DND-41 (cell line): ENCODE measurements at places on chromosomes 6 and 20.
A peak's percentile ranks its signal among the peaks of the same experiment; 100 is the strongest.

DNA sequence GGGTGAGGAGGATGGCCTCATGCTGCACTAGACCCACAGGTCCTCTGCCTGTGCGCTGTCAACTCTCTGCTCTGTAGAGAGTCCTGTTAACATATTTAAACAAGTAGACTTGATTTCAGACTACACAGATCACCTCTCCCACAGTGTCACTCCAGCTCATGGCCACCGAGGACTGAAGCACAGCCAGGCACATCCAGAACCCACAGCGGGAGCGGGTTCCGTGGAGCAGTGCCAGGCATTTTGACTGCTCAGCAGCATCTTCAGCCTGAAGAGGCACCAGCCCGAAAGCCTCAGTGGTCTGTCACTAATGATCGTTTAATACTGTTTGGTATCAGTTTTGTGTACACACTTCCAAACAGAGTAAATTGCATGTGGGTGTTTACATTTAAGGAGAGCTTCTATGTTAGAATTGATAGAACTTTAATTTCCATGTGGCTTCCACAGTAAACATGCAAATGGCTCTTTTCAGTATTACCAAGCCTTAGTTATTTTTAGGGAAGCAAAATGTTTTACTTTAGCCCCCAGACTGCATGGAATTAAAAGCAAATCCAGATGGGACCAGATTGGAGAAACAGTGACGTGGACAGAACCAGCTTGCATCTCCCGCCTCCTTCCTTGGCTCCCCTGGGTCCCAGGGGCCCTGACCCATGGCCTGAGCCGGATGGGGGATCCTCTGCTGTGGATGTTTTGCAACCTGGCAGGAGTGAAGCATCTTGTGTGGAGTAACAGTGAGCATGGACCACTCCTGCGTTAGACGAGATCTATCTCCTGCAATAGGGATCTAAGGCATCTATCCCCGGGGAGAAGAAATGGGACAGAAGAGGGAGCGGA lies 196.7 kb upstream of the CDH4 start:
- no peak for DNase-seq

GRCh38 chr6:152063170-152063921 lies 255.9 kb downstream of the ESR1 start:
- no peak for DNase-seq

DNA sequence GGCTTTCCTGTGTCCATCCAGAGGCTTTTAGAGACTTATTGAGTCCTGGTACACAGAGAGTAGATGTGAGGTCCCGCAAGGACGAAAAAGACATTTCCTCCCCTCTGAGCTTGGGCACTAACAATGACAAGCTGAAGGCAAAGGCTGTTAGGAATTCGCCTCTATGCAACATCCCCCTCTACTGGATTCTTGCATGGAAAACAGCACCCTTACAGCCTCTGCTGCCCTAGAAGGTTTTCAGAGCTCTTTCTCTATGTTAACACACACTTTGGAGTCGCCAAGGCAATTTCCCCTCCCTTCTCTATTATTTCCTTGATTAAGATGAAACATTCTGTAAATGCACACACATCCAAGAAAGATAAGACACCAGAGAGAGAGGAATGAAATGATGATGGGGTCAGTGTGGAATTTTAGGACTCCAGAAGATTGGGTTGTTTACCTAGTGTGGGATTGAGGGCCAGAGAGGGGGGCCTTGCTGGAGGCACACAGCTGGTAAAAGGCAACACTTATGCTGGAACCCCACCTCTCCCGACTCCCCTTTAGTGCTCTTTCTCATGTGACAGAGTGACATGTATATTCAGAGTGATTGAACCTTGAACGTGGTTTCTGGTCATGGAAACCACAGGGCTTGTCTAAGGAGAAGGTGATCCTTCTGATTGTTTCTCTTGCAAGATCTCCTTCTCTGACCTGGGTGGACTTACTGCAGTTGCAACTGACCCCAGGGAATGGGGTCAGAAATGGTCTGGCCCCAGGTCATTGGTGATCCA lies 300.7 kb downstream of the CLIC5 start:
- DNase-seq = peak; percentile 71

DNA sequence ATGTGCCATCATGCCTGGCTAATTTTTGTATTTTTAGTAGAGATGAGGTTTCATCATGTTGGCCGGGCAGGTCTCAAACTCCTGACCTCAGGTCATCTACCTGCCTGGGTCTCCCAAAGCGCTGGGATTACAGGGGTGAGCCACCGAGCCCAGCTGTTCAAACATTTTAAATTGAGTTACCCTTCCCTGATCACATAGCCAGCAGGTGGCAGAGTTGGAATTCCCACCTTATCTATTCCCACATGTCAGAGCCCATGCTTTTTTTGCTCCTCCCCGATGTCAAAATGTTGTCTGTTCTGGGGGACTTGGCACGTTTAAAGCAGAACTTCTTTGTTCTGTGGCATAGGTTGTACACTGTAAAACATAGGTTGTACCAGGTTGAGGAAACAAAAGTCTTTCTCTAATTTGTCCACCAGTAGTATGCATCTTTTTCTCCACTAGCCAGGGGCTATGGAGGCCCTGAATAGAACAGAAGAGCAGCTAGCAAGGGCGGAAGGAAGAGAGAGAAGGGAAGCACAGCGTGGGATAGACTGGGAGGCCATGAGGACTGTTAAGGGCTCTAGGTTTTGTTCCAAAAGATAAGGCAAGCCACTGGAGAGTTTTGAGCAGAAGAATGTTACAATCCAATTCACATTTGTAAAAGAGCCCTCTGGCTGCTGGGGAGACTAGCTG lies 7.3 kb upstream of the LBP start:
- DNase-seq = no peak

- no peak for DNase-seq
These were observed 46.3 kb downstream of the BTBD9 start for GRCh38 chr6:38593409-38593808.

DNA sequence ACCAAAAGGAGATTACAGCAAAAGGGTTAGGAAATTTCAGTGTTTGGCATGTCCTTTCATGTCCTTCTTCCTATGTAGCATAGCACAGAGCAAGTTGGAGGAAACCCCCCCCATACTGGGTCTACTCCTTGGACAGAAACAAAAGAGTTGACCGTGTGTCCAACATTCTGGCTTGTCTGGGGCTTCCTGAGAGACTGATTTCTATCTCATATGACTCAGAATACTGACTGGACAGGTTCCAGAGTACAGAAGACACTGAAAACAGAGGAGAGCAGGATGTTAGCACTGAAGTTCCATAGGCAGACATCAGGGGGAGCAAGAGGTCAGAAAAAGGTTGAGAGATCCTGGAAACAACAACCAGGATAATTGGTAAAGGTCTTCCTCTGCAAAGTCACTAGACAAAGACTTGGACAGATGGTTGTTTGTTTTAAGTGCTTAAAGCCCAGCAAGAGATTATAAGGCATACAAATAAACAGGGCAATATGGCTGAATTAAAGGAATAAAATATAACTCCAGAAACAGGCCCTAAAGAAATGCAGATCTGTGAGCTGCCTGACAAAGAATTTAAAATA lies 48.4 kb downstream of the USP49 start:
- DNase-seq = peak; percentile 73

DNA sequence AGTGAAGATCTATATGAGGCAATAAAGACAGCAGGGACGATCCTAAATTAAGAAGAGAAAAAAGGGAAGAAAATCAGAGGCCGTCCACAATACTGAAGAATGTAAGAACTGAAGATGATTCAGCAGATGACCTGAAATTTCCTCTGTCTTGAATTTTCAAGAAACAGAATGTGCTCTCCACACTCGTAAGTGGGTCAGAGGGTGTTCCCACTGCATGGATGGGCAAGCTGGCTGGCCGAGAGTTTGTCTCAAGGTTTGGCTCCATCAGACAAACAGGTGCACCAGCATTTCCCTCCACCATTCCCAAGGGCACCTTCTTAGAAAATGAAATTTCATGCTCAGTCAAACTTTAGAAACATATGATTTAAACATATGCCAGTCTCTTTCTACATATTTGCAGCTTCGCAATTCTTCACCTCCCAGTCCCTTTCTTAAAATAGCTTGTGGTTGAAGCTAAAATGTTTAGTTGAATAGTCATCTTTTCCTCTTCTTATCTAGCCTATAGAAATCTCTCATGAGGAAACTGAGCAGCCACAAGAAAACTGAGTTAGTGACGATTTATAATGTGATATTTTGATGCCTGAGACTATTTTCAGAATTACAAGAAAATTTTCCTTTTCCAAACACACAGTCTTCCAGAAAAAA lies 576.4 kb downstream of the PRKN start:
- DNase-seq = no peak

DNA sequence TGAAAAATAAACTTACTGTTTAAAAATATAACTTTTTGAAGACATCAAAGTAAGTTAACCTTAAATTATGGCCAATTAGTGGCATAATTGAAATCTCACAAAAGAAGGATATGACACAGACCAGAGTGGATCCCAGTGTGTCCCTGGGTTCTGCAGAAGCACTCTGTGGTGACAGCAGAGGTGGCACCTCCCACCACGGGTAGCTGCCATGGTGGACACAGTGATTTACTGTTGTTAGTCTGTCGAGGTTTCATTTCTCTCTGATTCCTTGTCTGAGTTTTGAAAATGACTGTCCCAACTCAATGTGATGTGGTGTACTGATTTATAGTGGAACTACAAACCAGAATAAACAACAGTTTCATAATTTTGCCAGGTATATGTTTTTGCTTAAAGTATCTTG lies 76.5 kb downstream of the TULP4 start:
- no peak for DNase-seq

GRCh38 chr20:59613861-59614260 lies 9.5 kb downstream of the PHACTR3 start:
- DNase-seq = no peak

GRCh38 chr6:19723545-19723944 lies 113.6 kb upstream of the ID4 start:
- no peak for DNase-seq

GRCh38 chr6:220721-221475 lies 71.4 kb upstream of the DUSP22 start:
- no peak for DNase-seq

DNA sequence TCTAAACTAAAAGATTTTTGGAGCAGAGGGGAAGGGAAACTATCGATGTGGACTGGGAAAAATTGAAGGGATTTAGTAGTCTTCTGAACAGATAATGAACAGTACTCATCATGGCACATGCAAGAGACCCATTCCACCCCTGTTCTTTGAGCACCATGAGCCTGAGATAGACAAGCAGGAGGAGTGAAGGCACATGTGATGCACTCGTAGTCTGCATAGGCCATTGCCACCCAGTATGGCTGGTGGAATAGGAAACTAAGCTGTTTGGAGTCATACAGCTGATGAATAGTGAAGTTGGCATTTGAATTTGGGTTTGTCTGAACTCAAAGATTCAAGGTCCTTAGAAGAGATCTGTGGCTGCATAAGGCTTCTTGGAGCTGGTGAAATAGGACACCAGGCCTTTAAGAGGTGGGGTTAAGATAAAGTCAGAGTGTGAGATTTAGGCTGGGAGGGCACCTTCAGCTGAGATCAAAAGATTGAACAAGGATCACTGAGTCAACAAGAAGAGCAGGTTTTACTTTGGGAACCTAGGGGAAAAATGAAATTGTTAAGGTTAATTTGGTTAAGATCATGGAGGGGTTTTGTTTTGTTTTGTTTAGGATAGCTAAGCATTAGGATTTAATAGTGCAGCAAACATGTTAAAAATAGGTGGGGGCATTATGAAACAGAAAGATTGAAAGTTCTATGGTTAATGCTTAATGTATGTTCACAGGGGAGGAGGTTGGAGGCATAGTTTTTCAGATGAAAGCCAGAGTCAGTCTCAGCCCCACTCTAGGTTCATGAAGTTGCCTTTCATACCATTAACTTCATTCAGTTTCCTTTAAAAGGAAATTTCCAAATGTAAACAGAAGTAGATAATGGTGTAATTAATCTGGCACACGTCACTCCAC lies 148.8 kb downstream of the ARID1B start:
- DNase-seq = no peak

DNA sequence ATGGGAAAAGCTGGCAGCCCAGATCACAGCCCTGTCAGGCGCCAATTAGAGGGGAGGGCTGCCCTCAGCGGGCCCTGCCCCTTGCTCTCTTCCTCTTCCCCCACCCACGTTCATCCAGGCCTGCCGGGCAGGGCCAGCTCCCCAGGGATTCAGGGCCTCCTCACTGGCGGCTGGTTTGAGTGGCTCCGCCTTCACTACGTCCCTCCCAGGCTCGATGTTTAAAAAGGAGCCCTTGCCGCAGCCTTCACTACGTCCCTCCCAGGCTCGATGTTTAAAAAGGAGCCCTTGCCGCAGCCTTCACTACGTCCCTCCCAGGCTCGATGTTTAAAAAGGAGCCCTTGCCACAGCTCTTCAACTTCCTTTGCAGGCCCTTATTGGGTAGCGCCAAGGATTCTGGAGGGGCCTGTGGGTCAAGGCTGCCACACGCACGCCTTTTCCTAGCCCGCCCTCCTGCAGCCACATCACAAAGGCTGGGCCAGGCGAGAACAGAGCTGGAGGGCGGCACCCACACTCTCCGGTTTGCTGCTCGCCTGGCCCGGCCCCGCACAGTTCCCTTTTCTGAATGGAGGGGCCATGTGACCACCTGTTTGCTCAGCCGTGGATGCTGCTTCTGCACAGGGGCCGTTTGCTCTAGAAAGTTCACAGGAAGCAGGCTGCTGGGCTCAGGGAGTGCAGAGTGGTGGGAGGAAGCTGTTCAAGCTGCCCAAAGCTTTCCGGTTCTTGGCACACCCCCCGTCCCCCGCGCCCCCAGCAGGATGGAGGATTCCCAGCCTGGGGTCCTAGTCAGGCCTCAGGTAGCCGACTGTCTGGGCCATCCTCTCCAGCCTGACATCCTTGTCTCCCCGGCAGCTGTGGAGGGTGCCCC lies 1.6 kb downstream of the SLC17A9 start:
- DNase-seq = peak; percentile 92

GRCh38 chr20:12051206-12052163 lies 133.8 kb downstream of the BTBD3 start:
- DNase-seq = no peak

- no peak for DNase-seq
These were observed 152.4 kb upstream of the COL21A1 start for GRCh38 chr6:56399672-56400263.

- no peak for DNase-seq
These were observed 3.2 kb downstream of the NFYA start for GRCh38 chr6:41075651-41076626.

DNA sequence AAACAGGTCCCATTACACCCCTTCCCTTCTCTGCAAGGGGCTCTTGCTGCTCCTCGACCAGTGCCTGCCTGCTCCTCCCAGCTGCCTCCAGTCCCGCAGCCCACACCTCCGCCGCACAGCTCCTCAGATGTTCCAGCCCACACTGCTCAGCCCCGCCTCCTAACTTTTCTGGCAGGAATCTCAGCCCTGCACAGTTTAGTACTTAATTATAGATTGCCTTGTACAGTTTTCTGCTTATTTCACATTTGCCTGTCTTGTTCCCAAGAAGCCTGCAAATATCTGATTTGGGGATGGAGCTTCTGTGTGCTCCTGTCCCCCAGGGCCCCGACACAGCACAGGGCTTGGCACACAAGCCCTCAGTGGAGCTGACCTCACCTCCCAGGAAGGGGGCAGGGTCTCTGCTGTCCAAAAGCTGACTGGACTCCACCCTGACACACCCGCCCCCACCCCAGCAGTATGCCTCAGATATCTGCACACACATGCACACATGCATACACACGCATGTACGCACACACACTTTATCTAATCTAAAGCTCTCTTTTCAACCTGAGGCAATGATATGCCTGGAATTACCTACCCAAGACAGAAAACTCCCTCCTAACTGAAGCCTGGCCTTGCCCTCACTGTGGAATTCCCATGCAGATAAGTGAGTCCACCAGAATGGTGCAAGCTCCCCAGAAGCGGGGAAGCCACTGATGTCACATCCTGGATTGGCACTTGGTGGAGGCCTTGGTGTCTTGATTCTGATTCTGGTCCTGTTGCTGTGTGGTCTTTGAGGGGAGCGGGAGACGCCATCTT lies 1.2 kb upstream of the PNPLA1 start:
- DNase-seq = no peak

GRCh38 chr6:100366419-100366818 lies 98.3 kb downstream of the SIM1 start:
- DNase-seq = no peak

- peak; percentile 45 for DNase-seq
These were observed 33.3 kb downstream of the GABRR2 start for GRCh38 chr6:89281779-89282246.
